Activated CD8-positive, alpha-beta memory T cell treated with anti-CD3 and anti-CD28 coated beads for 4 hours (primary cell): ENCODE measurements at places on chromosomes 4 and X.

DNA sequence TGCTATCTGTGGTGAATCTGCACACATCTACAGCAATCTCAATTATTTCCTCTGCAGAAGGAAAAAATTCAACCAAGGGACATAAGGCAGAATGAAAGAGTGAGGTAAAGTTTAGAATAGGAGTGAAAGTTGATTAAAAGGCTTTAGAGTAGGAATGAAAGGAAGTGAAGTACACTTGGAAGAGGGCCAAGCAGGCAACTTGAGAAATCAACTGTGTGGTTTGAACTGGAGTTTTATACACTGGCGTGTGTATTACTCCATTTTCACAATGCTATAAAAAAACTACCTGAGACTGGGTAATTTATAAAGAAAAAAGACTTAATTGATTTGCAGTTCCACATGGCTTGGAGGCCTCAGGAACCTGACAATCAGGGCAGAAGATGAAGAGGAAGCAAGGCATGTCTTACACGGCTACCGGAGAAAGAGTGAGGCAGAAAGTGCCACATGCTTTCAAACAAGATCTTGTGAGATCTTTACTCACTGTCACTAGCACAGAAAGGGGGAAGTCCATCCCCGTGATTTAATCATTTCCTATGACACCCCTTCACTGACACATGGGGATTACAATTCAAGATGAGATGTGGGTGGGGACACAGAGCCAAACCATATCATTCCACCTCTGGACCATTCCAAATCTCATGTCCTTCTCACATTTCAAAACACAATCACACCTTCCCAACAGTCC lies 234.8 kb downstream of the IL15 start:
- DNase-seq: no peak

GRCh38 chrX:84358271-84358670 lies 144.0 kb downstream of the HDX start:
- no peak for DNase-seq

GRCh38 chr4:111652236-111652635 lies 493.0 kb upstream of the FAM241A start:
- no peak for DNase-seq

DNA sequence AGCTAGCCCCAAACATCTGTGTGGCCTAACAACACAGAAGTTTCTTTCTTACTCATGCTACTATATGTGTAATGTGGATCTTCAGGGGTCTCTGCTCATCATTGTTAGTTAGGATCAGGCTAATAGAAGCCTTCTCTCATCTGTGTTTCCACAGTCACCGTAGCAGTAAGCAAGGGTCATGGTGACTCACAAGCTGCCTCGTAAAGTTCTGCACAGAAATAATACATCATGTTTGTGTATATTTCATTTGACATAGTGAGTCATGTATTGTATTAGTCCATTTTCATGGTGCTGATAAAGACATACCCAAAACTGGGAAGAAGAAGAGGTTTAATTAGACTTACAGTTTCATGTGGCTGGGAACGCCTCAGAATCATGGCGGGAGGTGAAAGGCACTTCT lies 38.7 kb downstream of the SLC4A4 start:
- no peak for DNase-seq

- DNase-seq: no peak
These were observed 48.1 kb downstream of the NPY5R start for GRCh38 chr4:163391756-163392155.

DNA sequence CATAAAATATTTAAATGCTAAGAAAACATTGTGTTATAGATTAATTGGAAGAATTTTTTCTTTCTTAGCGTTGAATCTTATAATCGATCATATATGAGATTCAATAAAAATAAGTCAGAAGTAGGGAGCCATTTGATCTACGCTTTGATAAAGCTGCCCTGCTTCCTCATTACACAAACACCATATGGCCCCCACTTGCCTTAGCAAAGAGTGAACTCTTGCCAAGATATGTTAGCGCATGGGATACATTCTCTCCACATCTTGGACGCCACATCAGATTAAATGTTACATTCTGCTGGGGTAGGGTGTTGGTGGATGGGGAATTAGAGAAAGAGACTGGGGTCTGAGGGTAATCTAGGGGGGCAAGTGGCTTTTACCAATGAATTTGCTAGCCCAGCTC lies 207.7 kb upstream of the MID1 start:
- DNase-seq: no peak

GRCh38 chr4:1842993-1843448 lies 12.9 kb downstream of the LETM1 start:
- no peak for DNase-seq

- no peak for DNase-seq
These were observed 159.1 kb upstream of the KIT start for GRCh38 chr4:54498661-54499111.

DNA sequence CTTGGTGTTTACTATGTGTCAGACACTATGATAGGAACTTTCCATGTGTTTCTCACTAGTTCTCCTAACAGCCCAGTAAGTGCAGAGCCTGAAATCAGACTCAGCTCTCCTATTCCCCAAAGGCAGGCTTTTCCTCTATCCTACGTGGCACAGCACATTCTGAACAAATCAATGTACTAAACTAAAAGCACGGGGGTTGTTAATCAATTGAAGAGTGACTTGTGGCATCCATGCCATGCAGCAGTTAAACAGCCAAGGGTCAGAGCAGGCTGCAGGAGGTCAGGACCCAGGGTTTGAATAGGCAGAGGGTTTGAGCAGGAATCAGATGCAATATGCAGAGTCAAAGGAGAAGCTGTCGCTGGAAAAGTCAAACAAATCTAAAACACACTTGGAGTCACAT lies 289.7 kb upstream of the LDB2 start:
- no peak for DNase-seq

DNA sequence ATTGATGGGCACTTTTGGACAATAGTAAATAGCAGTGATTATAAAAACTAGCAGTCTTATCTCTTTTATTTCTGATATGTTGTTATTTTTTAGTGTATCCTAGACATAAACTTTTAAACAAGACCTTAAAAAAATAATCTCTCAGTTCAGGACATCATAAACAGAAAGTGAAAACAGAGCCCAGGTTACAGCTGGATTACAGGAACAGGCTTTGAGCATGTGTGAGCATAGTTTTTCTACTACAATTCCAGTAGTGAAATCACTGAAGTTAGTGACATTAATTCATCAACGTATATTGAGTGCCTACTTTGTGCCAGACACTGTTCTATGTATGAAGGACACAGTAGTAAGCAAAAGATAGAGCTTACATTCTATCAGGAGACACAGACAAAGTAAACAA lies 16.9 kb downstream of the TRIM75 start:
- DNase-seq: no peak

DNA sequence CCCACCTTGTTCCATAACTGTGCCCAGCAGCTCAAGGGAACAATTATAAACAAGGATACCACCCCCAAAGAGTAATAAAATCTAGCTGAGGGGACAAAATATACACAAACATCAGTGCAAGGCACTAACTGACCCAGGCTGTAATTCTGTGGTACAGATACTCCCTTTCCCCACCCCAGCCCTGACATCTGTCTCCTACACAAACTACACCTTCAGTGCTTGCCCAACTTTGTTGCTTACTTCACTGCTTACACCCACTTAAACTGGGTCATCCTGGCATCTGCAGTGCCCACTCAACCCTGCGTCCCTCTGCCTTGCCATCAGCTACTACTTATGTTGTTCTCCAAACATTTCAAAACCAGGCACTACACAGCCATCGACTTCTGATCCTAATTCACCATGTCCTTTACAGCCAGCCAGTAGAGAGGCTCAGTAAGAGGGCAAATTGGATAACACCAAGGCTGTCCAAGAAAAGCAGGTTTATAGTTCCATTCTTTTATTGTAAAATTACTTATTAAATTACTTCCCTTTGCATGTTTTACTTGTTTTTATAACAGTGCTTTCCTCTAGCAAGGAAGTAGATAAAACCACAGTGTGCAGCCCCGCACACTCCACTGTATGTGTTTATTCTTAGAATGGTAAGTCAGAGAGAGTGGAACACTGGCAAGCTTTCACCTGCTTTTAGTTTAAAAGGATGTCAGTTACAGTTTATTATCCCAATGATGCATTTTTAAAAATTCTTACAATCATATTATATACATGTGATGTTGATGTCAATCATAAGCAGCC lies 149.6 kb downstream of the INPP4B start:
- no peak for DNase-seq

- DNase-seq: no peak
These were observed 38.8 kb upstream of the MAD2L1 start for GRCh38 chr4:120105472-120105871.

DNA sequence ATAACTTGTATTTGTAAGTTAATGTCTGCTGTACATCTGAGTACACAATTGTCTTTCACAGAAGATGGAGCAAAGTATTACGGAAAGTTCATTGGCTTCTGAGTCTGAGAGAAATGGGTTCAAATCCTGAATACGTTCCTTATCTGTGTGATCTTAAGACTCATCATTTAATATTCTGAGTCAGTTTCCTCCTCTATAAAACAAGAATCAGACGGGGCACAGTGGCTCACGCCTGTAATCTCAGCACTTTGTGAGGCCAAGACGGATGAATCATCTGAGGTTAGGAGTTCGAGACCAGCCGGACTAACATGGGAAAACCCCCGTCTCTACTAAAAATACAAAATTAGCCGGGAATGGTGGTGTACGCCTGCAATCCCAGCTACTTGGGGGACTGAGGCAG lies 57.8 kb downstream of the APBB2 start:
- DNase-seq: no peak

GRCh38 chr4:30753316-30753715 lies 33.1 kb downstream of the PCDH7 start:
- DNase-seq: no peak

- DNase-seq: no peak
These were observed 326.6 kb upstream of the F9 start for GRCh38 chrX:139203651-139204570.

GRCh38 chrX:28843817-28844216 lies 256.6 kb downstream of the IL1RAPL1 start:
- DNase-seq: no peak
